ENCODE measurements at places on chromosomes 11 and 22. TPM values are rescaled to one million over a fixed set of nuclear protein-coding genes. Genes with fewer than 3 reads are reported as not detected.

GAL3ST1 gene
- 2.8 TPM for total RNA-seq

FTH1 gene
- 295 TPM for total RNA-seq

CNTF gene
- 3.7 TPM for total RNA-seq

OR8D1 gene
- total RNA-seq = not detected

ZNF280A gene
- total RNA-seq = not detected

LSP1 gene
- 0.82 TPM for total RNA-seq

GLYAT gene
- not detected for total RNA-seq

LRRC75B gene
- 10.8 TPM for total RNA-seq

GUCY1A2 gene
- total RNA-seq = 59.4 TPM

MS4A6E gene
- total RNA-seq = not detected

KDM4D gene
- 1.8 TPM for total RNA-seq

KDM4E gene
- not detected for total RNA-seq

GNG3 gene
- total RNA-seq = 37.2 TPM

CASP5 gene
- not detected for total RNA-seq

GAB4 gene
- not detected for total RNA-seq

Measured in cerebellum (tissue), 4 donors.